Uterus (tissue), 4 donors: ENCODE measurements at places on chromosomes 2 and 18. TPM values are rescaled to one million over a fixed set of nuclear protein-coding genes. Genes with fewer than 3 reads are reported as not detected.

GRCh38 chr2:120831891-120832290 lies 96.2 kb downstream of the GLI2 start:
- no peaks in the 10 kb centered on the region for H3K36me3 ChIP-seq
- H3K27ac ChIP-seq = no peak overlapping the region
- no peak overlapping the region for H3K4me3 ChIP-seq
- no peaks in the 10 kb centered on the region for H3K4me1 ChIP-seq
- DNase-seq = no peak
- no peaks in the 10 kb centered on the region for H3K27me3 ChIP-seq

The REG3G gene
- total RNA-seq = 0.35 TPM

The HOXD4 gene
- total RNA-seq = 9.5 TPM

- H3K4me3 ChIP-seq = no peak overlapping the region
- no peaks in the 10 kb centered on the region for H3K36me3 ChIP-seq
- no peak overlapping the region for H3K27ac ChIP-seq
- DNase-seq = no peak
- H3K27me3 ChIP-seq = no peaks in the 10 kb centered on the region
- H3K4me1 ChIP-seq = no peaks in the 10 kb centered on the region
Measured at GRCh38 chr2:108428286-108429009, 20.6 kb upstream of the GCC2 start.

The KCNK3 gene
- total RNA-seq = 0.29 TPM

The ZBTB14 gene
- 28.1 TPM for total RNA-seq

GRCh38 chr2:205148755-205149154 lies 533.5 kb upstream of the NRP2 start:
- H3K36me3 ChIP-seq = no peaks in the 10 kb centered on the region
- no peak overlapping the region for H3K4me3 ChIP-seq
- no peak for DNase-seq
- no peak overlapping the region for H3K27ac ChIP-seq

- no peaks in the 10 kb centered on the region for H3K27me3 ChIP-seq
- H3K4me1 ChIP-seq = no peaks in the 10 kb centered on the region
- no peaks in the 10 kb centered on the region for H3K36me3 ChIP-seq
Measured at GRCh38 chr2:65630643-65631042, 198.2 kb upstream of the SPRED2 start.

DNA sequence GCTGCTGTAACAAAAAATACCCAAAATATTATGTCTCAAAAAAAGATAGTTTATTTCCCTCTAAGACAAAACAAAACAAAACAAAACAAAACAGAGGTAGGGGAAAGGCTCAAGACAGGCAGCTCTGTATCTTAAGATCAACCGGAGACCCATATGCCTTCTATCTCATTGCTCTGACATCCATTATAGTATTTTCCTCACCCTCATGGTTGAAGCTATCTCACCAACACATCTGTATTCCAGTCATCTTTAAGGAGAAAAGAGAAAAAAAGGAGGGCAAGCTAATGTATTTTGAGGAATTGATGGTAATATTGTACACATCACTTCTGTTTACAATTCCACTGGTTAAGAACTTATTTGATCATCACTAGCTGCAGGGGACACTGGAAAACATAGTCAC lies 239.7 kb downstream of the ICOS start:
- DNase-seq = no peak
- H3K4me3 ChIP-seq = no peak overlapping the region
- no peaks in the 10 kb centered on the region for H3K4me1 ChIP-seq

The LBX2 gene
- 2.9 TPM for total RNA-seq

- H3K27ac ChIP-seq = peak overlapping the region; percentile 77
- H3K4me1 ChIP-seq = peaks cover 6% of the 10 kb centered on the region
- no peaks in the 10 kb centered on the region for H3K27me3 ChIP-seq
Measured at GRCh38 chr2:20599861-20600461, 50.9 kb downstream of the HS1BP3 start.

DNA sequence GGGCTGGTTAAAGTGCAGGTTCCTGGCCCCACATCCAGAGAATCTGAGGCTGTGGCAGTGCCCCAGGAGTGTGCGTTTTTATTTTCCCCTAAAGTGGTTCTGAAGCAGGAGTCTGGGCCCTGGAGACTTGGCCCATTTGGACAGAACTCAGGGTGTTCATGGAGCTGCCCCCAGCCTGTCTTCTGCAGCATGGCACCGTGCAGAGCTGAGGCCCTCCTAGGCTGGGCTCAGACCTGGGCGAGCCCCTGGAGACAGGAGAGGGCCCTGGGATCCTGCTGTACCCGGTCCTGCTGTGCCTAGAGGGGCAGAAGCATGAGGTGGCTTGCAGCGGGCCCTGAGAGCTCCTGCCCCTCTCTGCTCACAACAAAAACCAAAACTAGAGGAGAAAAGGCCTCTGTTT lies 58.8 kb upstream of the B3GNT7 start:
- no peak overlapping the region for H3K4me3 ChIP-seq
- H3K27me3 ChIP-seq = no peaks in the 10 kb centered on the region
- DNase-seq = no peak
- no peaks in the 10 kb centered on the region for H3K36me3 ChIP-seq

The CHN1 gene
- 56.7 TPM for total RNA-seq

The MPP4 gene
- total RNA-seq = not detected

DNA sequence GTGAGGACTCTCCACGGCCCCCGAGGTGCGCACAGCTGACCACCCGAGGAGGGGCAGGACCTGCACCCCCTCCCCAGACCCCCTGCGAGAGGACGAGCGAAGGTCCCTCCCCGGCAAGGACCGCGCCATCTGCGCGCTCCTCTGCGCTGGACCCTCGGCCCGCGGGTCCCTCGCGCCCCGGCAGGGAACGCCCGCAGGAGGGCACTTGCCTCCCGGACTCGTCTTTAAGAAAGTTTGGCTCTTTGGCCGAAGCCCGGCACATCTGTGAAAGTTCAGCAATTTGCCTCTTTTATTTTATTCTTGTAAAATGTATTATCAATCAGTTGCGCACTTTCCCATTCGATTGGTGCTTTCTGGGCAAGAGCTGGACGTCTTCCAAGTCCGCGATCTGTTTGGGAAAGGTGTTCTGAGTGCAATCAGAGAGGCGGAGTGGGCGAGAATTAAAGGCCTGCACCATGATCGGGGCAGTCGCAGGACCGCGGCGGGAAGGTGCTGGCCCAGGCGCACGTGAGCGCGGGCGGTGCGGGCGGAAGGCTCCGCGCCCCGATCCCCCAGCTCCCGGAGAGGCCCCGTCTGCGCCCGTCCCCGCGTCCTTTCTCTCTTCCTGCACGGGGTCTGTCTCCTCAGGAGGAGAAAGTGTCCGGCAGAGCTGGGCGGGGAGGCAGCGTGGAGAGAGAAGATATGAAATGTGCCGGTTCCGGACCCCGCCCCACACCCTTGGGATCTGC lies 1.6 kb upstream of the ALKAL2 start:
- DNase-seq = peak; percentile 57
- H3K27ac ChIP-seq = peak overlapping the region; percentile 73
- no peaks in the 10 kb centered on the region for H3K36me3 ChIP-seq
- peaks cover 12% of the 10 kb centered on the region for H3K4me1 ChIP-seq

DNA sequence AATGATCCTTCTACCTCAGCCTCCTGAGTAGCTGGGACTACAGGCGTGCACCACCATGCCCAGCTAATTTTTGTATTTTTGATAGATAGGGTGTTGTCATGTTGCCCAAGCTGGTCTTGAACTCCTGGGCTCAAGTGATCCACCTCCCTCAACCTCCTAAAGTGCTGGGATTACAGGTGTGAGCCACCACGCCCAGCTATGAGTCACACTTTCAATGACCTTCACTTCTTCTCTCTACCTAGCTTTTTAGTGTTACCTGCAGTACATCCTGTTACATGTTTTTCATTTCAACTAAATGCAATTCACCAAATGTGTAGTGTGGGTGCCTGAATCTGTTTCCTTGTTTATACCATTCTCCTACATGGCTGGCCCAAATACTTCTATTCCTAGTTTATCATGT lies 64.0 kb downstream of the SLC39A10 start:
- DNase-seq = no peak
- H3K27ac ChIP-seq = no peak overlapping the region
- H3K4me1 ChIP-seq = no peaks in the 10 kb centered on the region
- H3K36me3 ChIP-seq = no peaks in the 10 kb centered on the region
- no peak overlapping the region for H3K4me3 ChIP-seq

The SSB gene
- total RNA-seq = 23.8 TPM

DNA sequence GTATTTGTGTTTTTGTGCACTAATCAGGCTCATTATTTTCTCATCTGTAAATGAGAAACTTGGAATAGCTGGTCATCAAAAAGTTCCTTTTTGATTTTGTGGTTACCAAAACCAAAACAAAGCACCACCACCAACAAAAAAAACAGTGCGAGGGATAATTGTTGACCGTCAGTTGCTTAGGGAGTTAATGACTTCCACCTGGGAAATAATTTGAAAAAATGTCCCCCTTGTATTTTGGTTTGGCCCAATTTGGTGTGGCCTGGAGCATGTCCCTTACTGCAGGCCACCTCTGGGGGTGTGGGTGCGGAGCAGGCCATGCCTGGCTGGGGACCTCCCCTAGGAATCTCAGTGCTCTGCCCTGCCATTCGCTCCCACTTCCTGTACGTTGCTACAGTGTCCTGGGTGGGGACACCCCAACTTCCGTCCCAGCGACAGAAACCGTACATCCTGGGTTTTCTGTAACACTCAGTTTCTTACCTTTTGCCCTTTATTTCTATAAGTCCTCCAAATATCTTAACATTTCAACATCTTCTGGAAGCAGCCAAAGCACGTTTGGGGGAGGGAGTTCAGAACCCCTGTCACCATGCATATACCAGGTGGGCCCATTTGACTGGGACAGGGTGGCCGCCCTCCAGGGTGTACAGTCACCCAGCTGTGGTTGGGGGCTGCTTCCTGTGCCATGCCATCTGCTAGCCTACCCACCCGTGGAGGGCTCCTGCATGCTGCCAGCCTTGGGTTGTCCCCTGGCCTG lies 31.3 kb downstream of the NCK2 start:
- H3K27me3 ChIP-seq = no peaks in the 10 kb centered on the region
- DNase-seq = no peak
- no peak overlapping the region for H3K27ac ChIP-seq
- no peaks in the 10 kb centered on the region for H3K36me3 ChIP-seq
- peaks cover 7% of the 10 kb centered on the region for H3K4me1 ChIP-seq

The UCN gene
- total RNA-seq = not detected

DNA sequence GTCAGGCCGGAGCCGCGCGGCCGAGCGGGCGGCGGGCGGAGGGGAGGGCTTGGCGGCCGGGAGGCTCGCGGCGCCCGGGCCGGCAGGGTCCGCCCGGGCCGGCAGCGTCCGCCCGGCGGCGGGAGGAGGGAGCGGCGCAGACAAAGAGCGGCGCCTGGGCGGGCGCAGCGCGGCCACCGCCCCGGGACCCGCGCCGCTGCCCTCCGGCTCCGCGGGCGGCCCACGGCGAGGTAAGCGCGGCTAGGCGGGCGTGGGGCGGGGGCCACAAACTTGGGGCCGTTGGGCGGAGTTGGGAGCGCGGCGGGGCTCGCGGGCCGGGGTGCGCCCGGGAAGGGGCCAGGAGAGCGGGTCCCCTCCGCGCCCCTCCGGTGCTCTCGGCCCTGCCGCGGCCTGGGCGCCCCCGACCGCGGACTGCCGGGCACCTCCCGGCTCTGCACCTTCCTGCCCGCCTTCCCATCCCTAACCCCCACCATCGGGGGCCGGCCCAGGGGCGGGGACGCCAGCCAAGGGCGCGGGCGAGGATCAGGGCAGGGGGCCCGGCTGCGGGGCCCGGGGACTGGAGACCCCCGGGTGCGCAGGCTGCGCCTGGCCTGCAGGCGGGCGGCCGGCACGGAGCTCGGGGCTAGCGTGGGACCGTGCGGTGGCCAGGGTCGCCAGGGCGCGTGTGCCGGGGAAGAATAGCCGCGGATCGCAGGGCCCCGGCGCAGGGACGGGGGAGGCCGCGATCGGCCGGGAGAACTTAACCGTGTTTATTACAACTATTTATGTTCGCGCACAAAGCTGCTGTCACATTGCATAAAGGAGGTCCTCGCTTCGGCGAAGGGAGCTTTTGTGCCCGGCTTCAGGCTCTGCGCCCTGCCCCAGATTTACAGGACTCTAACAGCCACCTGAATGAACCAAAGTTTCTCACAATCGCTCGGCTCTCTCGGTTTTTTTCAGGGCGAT lies at the start of gene NCK2:
NCK2 (plus strand) TSS at position 4 of the 945 bp plus-strand sequence. CDS start 110,152 bp downstream, outside the sequence.
- peak within 1 kb of the TSS; percentile 95 for H3K4me3 ChIP-seq
- H3K36me3 ChIP-seq = no peaks in the 10 kb centered on the region
- peaks cover 8% of the 10 kb centered on the region for H3K4me1 ChIP-seq

The CXCR4 gene
- total RNA-seq = 32.4 TPM

- no peaks in the 10 kb centered on the region for H3K27me3 ChIP-seq
- DNase-seq = no peak
- H3K36me3 ChIP-seq = no peaks in the 10 kb centered on the region
- no peak overlapping the region for H3K4me3 ChIP-seq
Measured at GRCh38 chr18:63686871-63687270, 15.9 kb upstream of the SERPINB11 start.

- DNase-seq = no peak
- H3K27me3 ChIP-seq = no peaks in the 10 kb centered on the region
- H3K4me3 ChIP-seq = no peak overlapping the region
- H3K36me3 ChIP-seq = no peaks in the 10 kb centered on the region
- peak overlapping the region; percentile 49 for H3K27ac ChIP-seq
Measured at GRCh38 chr2:62010632-62011256, 105.3 kb downstream of the COMMD1 start.

The REL gene
- total RNA-seq = 21.0 TPM

The PLEK gene
- 1.8 TPM for total RNA-seq

DNA sequence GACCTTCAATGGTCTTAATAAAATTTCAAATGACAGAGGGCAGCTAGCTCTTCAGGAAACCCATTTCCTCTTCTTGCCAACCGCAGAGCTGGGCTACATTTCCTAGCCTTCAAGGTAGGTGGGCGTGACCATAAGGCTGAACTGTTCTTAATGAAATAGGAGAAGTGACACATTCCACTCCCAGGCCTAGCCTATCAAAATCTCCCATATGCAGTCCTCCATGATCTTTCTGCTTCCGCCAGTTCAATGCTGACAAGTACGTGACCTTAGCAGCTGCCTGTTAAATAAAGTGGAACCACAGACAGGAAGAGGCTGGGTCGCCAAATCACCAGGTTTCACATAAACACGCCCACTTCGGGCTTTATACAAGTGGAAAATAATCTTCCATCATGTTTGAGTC lies 13.2 kb downstream of the SERPINE2 start:
- H3K4me3 ChIP-seq = no peak overlapping the region
- no peaks in the 10 kb centered on the region for H3K36me3 ChIP-seq
- no peak for DNase-seq
- no peaks in the 10 kb centered on the region for H3K4me1 ChIP-seq
- no peaks in the 10 kb centered on the region for H3K27me3 ChIP-seq

DNA sequence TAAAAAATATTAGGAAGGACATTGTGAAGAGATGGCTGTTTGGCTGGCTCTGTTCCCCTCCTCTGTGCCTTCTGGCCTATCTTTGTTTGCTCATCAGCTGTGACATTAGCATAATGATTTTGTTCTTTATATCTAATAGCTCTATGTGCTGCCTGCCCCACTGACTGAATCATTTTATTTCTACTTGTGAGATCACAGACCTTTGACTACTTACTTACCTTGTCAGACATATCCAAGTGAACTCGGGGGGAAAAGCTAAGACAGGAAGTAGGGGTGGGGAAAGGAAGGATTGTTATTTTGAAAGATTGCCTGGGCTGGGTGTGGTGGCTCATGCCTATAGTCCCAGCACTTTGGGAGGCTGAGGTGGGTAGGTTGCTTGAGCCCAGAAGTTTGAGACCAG lies 104.2 kb downstream of the ASAP2 start:
- H3K4me1 ChIP-seq = peaks cover 5% of the 10 kb centered on the region
- no peak overlapping the region for H3K4me3 ChIP-seq
- H3K27ac ChIP-seq = peak overlapping the region; percentile 78
- no peak for DNase-seq
- H3K36me3 ChIP-seq = no peaks in the 10 kb centered on the region
- H3K27me3 ChIP-seq = no peaks in the 10 kb centered on the region
